ENCODE measurements at places on chromosomes 3 and 15.
A peak's percentile ranks its signal among the peaks of the same experiment; 100 is the strongest.

- no peak for DNase-seq
These were observed 91.9 kb upstream of the SNRPN start for GRCh38 chr15:24862726-24863521.

DNA sequence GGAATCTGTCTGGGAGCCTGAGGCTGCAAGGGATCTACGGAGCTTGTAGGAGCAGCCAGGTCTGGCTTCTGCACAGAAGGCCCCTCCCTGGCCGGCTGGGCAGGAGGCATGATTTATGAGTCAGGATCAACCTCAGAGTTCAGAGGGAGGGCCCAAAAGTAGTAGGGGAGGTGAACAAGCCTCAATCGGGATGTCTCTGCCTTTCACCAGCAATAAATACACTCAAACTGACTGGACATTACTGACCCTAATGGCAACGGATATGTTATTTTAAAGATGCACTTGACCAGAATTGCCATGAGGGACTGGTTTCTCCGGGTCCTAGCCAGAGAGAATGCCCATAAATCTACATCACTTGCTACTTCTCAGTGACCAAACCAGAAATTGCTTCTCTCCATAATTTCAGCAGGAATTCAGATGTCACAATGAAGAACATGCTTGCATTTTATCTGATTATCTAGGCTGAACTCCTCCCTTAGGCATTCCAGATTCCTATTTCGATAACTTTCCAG is 109.6 kb upstream of the LMOD3 start:
- DNase-seq, result no peak

GRCh38 chr15:27872355-27872754 is 226.8 kb downstream of the OCA2 start:
- no peak for DNase-seq

DNA sequence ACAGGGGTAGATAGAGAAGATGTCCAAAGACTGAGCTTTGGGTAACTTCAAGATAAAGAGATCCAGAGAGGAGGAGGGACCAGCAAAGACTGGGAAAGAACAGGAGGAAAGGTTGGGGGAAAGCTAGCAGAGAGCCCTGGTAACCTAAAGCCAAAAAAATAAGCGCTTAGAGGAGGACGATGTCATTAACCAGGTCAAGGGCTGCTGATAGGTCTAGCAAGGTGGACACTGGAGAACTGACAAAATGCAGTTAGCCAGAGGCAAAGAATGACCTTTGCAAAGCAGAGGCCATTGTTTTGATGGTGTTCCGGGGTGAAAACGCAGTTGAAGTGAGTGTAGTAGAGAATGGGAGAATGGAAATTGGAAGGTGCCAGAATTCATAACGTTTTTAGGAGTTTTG is 39.7 kb downstream of the FAM43A start:
- no peak for DNase-seq

GRCh38 chr3:158532099-158532734 is 38.8 kb upstream of the MLF1 start:
- peak; percentile 20 for DNase-seq

DNA sequence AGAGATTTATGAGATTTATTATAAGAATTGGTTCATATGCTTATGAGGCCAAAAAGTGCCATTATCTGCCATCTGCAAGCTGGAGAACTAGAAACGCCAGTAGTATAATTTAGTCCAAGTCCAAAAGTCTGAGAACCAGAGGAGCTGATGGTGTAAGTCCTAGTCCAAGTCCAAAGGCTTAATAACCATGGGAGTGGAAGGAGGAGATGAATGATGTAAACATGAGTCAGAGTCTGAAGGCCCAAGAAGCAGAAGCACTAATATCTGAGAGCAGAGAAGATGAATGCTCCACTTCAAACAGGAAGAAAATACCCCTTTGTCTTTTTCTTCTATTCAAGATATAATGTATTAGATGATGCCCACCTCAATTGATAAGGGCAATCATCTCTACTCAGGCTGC is 185.7 kb downstream of the CGGBP1 start:
- no peak for DNase-seq

GRCh38 chr3:169131690-169132464 is 531.6 kb downstream of the MECOM start:
- DNase-seq, result no peak

GRCh38 chr15:25677719-25678499 is 185.2 kb downstream of the ATP10A start:
- no peak for DNase-seq

GRCh38 chr15:40251486-40252140 is 12.8 kb downstream of the PAK6 start:
- no peak for DNase-seq

DNA sequence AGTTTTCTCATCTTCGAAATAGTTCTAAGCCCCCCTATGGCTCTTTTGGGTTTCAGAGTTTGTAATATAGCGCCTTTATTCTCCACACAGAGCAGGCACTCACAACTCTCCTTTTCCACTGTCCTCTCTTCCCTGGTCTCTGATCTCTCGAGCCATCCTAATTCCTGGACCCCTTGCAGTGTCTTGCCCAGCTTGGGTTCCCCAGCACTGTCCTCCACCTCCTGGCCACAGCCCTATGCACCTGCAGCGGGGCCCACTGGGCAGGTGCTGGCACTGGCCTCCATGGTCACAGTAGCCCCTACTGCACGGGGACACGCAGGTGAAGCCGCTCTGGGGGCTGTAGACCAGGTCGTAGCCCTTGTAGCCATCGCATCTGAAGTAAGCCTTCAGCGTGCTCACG is 27.9 kb downstream of the MUC20 start:
- no peak for DNase-seq

DNA sequence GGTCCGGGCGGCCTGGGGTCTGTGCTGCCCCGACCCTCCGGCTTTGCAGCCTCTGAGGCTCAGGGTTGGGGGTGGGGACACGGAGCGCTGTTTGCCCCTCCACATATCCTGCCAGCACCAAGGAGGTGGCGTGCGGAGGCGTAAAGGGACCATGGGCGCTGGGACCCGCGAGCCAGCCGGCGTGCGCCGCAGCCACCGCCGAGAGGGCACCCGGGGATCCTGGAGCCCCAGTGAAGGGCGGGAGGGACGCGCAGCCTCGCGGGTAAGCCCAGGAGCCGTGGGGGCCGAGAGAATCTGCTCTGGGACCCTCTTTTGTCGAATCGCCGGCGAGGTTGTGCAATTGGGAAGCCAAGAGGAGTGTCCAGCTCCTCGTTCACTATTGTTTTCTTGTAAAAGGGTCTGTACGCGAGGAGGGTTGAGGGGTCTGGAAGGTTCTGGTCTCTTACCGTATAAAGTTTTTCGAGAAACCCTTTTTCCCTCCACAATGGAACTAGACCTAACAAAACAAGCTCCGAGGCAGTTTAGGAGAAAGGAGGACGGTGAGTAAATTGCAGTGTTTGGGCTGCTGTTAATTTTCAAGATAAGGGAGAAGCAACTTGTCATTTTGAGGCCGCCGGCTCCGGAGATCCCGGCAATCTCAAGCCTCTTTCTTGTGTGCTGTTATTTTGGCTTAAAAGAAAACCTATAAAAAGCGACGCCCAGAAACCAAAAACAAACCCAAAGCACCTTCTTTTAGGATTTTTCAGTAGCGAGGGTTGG is 29.9 kb upstream of the ST3GAL6 start:
- peak; percentile 12 for DNase-seq

GRCh38 chr15:51759557-51760070 is 8.2 kb downstream of the TMOD2 start:
- no peak for DNase-seq

DNA sequence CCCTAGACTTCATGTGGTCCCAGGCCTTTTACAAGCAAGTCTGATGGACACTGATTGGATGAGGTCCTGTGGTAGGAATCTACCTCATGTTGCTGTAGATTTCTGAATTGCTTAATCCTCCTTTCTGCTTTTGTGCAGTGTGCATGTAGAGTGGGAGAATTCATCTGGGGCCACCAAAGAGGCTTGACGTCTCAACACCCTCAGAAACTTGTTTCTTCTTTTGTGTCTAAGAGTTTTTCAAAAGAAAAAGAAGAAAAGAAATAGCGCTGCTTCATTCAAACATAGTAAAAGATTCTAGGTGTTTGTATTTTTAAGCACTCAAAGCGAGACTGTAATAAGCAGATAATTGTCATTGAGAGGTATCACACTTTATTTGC is 46.2 kb downstream of the NR1D2 start:
- DNase-seq, result no peak

- no peak for DNase-seq
These were observed 126.5 kb upstream of the ROPN1 start for GRCh38 chr3:124118397-124118796.

DNA sequence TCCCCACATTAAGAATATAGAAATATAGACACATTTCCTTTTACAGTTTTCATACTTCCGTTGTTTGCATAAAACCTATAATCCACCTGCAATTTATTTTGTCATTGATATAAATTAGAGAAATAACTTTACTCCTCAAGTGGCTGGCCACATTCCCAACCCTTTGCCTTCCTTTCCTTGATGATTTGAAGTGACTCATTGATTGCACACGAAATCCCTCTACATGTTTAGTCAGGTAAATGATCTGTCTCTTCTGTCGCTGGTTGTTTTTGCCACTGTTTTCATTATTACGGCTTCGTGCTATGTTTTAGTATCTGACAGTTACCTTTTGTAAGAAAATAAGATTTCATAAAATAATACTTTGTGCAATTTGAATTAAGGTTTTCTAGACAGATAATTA is 272.2 kb upstream of the NR2E3 start:
- DNase-seq, result no peak

DNA sequence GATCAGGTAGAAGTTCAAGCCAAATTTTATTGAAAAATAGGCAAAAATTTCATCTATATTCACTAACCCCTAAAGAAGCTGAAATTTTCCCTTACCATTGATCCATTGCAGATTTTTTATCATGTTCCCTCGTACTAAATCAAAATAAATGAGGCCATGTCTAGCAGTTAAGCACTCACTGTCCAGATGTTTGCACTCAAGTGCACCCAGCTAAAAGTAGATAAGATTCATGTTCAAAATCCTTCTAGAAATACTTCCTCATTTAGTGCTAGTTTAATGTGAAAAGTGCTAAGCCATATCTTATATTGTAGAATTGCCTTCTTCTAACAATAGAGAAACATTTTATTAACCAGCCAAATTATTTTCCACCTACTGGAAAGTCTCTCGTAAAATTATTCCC is 164.7 kb upstream of the UBE2E2 start:
- DNase-seq, result no peak

- no peak for DNase-seq
These were observed 224.0 kb upstream of the ARHGEF26 start for GRCh38 chr3:153897025-153897723.
